ENCODE measurements at places on chromosomes 16 and 17.
A peak's percentile ranks its signal among the peaks of the same experiment; 100 is the strongest.

DNA sequence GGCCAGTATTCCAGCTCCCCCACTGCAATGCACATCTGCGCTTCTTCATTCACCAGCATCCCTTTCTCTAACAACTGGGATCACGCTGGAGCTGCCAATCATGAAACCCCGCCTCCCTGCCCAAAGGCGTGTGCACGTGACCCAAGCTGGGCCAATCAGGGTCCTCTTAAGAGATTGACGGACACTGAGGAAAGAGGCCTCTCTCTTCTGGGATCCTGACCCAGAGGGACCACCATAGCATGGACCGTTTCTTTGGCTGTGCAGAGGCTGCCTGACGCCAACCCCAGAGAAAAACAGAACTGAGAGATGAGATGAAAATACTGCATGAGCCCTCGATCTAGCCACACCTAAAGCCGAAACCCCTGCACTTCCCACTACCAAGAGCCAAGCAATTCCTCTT, 32.0 kb downstream of the COTL1 start:
- no peak for DNase-seq

DNA sequence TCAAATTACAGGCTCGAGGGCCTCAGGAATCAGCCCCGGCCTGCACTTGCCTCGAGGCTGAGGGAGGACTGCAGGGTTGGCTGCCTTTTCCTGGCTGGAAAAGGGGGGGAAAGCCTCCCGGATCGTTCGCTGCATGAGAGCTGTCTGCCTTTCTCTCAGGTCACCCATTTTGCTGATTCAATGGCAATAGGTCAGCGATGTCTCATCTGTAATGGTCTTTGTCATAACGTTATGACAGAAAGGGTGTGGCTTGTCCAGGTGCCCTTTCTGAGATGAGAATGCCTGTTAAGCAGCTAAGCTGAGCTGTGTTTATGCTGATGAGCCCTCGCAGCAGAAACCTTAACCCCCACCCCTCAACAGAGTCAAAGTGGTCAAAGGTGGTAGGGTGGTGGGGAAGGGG, 81.8 kb downstream of the AKAP1 start:
- no peak for DNase-seq

GRCh38 chr17:80125656-80126448, 21.1 kb downstream of the EIF4A3 start:
- DNase-seq = no peak

DNA sequence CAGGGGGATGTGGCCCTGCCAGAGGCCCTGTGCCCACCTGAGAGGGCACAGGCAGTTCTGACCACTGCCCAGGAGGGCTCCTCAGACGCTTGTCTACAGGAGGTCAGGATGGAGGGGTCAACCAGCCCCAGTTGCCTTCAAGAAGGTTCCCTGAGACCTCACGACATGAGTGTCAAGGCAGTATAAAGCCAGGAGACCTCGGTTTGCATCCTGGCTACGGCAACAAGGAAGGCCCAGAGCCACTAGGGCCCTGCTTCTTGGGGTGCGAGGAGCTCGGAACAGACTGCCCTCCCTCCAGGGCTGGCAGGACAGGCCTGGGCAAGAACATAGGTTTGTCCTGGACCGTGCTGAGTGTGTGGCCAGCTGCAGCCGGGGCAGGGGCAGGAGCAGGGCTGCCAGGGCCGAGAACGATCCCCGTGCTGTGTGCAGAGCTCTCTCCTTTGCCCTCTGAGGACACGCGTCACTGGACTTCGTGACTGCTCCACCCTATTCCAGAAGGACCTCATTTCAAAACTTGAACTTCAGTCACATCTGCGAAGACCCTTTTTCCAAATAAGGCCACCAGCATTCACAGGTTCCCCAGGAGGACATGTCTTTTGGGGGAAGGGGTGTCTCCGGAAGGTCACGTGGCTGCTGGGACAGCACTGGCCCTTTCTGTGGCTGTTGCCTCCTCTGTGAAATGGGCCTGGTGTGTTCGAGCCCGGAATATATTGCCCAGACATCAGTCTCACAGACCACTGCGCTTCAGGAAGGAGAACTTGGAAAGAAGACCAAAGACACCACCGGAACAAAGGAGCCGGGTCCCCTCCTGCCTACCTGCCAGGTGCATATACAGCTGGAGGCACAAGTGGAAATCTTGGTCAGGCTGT, 27.7 kb downstream of the SLC7A5 start:
- no peak for DNase-seq

GRCh38 chr17:63774141-63774968, at the start of gene DDX42:
TSS of gene DDX42 (plus strand) at chr17:63774170. CDS start at chr17:63787050, 12,880 bp downstream.
- peak; percentile 57 for DNase-seq
